ENCODE measurements at places on chromosomes 4 and X. TPM values are rescaled to one million over a fixed set of nuclear protein-coding genes. Genes with fewer than 3 reads are reported as not detected.
A peak's percentile ranks its signal among the peaks of the same experiment; 100 is the strongest.

APLN gene
- 12.8 TPM for total RNA-seq

HGFAC gene
- 0.15 TPM for total RNA-seq

ATP8A1 gene
- 27.9 TPM for total RNA-seq

WAS gene
- total RNA-seq = 1.8 TPM

C4orf50 gene
- 0.05 TPM for total RNA-seq

HTN1 gene
- total RNA-seq = not detected

ETFDH gene
- 287 TPM for total RNA-seq

GRCh38 chr4:107931775-107932321 lies 499 bp downstream of the CYP2U1 start:
- DNase-seq = peak; percentile 9

- no peak for DNase-seq
These were observed 1.5 kb upstream of the TLR7 start for GRCh38 chrX:12865359-12865758.

DNA sequence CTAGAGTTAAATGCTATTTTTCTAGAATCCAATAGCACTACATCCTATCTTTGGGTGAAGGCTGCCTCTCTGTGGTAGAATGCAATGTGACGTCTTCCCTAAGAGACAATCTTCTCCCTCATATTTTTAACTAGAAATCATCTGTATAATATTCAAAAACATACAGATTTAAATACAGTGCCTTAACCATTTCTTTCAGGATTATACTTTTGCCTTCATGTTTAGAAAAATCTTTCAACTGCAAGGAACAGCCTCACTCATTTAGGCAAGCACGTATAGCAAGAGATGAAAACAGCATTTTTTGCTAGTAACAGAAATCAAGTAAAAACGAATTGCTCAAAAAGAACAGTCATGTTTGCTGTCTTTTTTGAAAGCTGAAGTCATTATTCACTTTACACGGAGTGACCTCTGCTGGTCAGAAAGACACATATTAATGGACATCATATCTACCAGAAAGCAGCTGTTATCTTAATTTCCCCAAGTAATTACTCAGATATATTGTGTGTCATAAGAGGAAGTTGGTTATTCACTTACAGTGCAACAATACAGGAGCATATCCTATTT lies 422.3 kb downstream of the STPG2 start:
- no peak for DNase-seq

DNA sequence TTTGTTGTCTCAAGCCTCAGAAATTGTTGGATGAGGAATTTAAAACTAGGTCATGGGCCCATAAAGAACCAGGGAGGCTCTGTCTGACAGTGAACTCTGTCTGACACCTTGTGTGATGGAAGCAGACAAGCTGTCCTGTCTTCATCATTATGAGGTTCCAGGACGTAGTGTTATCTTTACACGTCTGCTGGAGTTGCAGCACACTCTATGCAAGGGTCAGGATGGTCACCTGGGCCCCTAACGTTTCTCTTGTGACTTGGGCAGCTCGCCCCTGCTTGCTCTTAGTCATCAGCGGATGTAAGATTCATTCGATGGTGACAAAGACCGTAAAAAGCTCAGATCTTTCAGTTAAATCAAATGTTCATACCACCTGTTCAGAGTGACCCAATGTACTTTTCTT lies 92.0 kb upstream of the ADGRG2 start:
- DNase-seq = no peak

- DNase-seq = no peak
These were observed 5.7 kb upstream of the IL13RA2 start for GRCh38 chrX:115023139-115023538.

GRCh38 chr4:169756971-169757574 lies 671 bp downstream of the HPF1 start:
- no peak for DNase-seq

- no peak for DNase-seq
These were observed 81.1 kb upstream of the CT45A1 start for GRCh38 chrX:135632353-135632752.

- DNase-seq = no peak
These were observed 163.0 kb downstream of the FRMPD4 start for GRCh38 chrX:12301288-12301687.

Measured in heart right ventricle (tissue), 16 donors.